Cerebellar nuclear complex (tissue), 1 donor: ENCODE measurements at places on chromosomes 16 and 17.

DNA sequence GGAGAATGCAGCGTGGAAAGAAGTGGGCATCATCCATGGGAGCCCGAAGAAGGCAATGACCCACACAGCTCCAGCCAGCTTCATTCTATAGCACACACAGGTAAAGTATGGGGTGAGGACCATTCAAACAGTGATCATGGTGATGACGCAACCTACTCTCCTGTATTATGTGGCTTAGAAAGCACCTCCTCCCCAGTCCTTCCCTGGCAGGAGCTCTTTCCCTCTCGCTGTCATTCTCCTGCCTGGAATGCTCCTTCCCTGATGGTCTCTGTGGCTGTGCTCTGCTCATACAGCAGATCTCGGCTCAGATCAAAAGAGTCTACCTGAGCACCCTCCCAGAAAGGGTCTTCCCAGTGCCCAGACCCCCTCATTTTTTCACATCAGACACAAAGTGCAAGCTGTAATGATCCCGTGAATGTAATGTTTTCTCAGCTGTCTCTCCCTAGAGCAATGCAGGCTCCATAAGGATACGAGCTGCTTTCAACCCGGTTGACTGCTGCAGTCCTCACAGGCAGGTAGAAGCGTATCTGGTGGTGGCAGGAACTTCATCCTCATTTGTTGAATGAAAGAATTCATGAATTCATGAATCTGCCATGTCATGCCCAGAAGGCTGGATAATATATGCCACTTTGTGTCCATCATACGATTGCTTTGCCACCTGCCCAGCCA is 248.8 kb downstream of the HS3ST3A1 start:
- DNase-seq = no peak

DNA sequence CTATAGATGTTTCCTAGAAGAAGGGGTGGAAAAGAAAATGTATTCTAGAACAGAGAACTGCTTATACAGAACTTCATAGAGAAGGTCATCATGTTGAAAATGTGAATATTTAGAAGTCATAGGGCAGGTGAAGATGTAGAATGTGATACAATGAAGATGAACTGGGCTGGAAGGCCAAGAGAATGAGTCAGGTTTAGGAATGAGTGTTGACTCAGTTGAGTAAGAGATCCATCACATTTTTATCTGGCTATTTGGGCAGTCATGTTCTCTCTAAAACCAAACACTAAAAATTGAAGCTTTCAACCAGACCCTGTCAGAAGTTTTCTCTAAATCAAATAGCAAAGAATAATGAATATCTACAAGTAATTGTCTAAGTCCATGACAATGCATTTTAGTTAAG is 660.5 kb downstream of the KCNJ2 start:
- DNase-seq = no peak

DNA sequence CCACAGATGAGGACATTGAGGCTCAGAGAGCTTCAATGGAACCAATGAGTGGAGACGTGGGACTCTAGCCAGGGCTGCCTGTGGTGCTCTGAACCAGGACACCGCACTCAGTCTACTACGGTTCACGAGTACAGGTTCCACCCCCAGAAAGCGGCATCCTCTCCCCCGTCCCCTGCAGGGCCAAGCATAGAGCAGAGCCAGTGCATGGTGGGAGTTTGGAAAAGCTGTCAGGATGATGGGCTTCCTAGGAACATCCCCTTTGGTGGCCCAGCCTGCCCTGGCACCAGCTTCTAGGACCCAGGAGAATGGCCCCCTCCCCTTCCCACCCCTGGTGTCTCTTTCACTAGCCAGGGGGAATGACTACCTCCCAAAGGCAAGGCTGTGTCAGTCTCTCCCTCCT is 8.4 kb downstream of the ZNF319 start:
- no peak for DNase-seq

DNA sequence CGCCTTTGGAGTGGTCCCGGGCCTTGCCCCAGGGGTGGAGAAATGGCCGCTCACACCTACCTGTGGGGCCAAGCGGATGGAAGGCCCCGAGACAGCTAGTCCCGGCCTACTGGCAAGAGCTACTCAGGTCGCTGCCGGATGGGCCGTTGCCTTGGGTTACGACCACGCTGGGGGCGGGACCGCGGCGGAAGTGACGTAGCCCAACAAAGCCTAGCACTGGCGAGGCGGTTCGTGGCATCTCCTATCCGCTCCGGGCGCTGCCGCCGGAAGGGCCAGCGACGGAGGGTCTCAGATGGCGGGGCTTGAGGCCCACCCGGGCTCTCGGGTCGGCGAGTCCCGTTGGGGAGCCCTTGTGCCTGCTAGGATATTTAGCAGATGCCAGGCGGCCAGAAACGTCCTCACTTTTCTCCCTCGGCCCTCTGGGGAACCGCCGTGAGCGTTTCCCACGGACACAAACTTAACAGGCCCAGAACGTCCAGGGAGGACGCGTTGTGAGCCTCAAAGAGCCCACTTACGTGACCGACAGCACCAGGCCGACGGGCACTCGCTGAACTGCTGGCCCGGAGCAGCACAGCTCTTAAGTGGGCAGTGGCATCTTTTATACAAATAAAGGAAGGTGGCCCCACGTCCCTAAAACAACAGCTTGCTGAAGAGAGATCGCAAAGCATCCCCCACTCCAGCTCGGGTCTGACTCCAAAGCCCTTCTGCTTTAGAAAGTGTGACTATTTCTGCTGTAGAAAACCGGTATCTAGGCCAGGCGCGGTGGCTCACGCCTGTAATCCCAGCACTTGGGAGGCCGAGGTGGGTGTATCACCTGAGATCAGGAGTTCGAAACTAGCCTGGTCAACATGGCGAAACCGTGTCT is at the start of gene C16orf46:
Gene C16orf46 (minus strand): TSS at position 163 of the 865 bp plus-strand sequence. CDS start 13,283 bp downstream, outside the sequence.
- peak; percentile 89 for DNase-seq

GRCh38 chr16:23842137-23842600 is 6.4 kb downstream of the PRKCB start:
- DNase-seq = no peak

GRCh38 chr17:57925361-57925990 is 29.7 kb downstream of the CUEDC1 start:
- DNase-seq = no peak

DNA sequence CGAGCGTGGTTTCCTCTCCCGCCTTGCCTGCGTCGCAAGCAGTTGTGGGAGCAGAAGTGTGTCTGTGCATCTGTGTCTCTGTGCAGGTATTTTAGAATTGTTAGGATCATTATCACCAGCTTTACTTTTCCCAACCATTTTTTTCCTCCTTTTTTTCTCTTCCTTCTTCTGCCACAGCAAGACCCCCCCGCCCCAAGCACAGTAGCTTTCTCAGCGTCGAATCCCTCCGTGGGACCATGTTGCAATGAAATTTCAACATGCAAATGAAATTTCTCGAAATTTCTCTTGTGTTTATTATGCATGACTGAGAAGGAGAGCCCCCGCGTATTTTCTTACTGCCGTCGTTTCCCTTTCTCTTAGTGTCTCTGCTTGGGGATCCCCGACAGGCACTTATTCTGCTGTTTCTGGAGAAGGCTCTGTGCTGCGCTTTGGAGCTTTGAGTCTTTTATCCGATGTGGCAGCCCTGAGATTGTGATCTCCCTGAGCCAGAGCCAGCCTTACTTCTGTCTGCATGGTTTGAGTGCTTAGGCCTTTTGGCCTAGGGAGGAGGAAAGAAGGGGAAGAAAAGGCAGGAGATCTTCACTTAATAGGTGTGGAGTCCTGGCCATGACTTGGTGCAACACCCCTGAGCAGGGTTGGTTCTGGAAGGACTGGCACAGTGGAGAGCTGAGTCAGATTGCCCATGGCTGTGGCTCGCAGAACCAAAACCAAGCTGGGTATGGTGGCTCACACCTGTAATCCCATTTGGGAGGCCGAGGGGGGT is 5.0 kb downstream of the ARMC7 start:
- no peak for DNase-seq

DNA sequence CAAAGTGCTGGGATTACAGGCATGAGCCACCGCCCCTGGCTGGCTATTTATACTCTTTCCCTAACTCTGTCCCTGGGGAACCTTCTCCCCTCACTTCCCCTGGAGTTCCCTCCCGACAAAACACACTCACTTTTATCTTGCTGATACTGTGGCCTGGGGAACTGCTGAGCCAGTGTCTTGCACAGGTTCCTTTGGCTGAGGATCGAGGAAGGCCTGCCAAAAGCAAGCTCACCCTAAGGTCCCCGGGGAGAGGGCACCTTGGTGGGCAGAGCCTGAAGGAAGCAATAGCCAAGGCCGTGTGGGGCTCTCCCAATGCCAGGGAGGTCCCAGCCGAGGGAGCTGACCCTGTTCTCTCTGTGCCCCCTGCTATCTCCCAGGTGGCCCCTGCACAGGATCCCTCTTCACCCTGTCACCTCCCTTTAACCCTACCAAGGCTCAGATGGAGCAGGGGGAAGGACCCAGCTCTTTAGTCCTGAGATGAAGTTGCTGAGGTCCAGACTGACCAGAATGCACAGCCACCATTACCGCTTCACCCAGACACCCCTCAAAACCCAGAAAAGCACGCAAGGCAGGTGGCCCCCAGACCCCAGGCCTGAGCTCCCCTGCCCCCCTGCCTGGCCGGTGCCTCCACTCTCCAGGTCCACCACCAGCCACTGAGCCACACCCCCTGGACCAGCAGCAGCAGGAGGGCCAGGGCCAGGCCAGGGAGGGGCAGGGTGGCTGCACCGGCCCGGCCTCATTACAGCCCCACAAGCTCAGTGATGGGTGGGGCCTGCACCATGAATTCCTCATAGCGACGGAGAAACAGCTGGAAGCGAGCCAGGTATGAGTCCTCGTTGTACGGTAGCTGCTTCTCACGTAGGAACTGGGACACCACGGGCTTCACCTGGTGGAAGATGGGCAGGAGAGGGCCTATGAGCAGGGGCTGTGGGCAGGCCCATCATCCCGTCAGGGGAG is 5.1 kb upstream of the FDXR start:
- no peak for DNase-seq

GRCh38 chr16:78094998-78095397 is 4.5 kb upstream of the WWOX start:
- no peak for DNase-seq

GRCh38 chr17:46020023-46020761 is 21.1 kb downstream of the STH start:
- no peak for DNase-seq

DNA sequence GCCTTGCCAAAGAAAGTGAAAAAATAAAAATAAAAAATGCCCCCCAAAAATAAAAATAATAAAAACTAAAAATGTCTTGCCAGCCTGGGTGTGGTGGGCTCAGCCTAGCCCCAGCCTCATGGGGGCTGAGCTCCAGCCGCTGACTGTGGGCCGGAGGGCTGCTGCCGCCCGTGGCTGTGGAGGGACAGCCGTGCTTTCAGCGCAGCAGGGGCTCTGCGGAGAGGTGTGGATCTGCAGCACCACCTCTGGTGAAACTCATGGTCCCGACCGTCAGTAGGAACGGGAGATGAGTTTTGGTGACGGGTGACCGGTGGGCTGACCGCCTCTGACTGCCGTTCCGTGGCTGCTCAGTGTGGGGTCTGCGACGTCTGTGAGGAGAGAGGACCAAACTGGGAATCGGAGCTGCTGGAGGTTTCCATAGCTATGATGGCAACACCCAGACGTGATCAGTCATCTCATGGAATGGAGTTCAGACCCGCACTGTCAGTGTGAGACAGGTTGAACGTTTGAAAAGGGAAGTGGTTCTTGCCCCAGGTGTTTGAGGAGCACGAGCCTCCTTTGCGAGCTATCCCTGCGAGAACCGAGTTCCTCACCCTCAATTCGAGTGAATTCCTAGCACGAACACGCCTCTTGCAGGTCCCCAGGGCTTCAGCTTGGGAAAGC is 12.0 kb upstream of the RPL13 start:
- DNase-seq = no peak

GRCh38 chr17:15048933-15049794 is 216.0 kb downstream of the PMP22 start:
- DNase-seq = no peak
